ENCODE measurements at places on chromosomes 11 and 22.

- DNase-seq: no peak
Observed at GRCh38 chr11:80473562-80473961, 1032.7 kb upstream of the TENM4 start.

DNA sequence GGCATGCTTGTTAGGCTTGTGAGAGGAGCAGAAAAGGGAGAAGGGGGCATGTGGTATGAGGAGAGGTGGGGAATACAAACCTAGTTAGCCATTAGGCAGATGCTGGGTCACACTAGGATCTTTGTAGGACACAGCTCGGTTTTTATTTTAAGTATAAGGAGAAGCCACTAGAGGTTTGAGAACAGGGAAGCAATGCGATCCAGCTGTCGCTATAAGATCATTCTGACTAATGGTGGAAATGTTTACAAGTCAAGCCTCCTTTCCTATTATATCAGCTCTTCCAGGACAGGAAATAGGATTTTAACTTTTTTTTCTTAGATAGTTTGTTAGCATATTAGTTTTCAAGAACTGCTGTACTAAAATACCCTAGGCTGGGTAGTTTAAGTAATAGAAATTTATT is 609.9 kb downstream of the INSC start:
- no peak for DNase-seq

DNA sequence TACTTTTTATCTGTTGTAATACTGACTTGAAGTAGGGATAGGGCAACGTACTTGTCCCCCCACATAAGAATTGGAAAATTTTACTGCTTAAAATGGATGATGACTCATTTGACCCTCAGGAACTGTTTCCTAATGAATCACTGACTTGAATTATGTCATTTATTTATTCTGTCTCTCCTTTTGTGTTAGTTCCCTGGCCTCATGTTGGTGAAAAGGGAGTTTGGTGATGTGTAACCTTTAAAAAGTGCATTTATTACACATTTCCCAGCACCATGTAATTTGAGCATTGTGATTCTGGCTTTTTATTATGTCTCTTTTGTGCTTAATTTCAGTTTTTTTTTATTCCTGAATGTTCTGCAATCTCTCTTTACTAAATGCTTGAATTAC is 20.3 kb upstream of the PGM2L1 start:
- no peak for DNase-seq

GRCh38 chr11:77154381-77155081 is 26.5 kb downstream of the MYO7A start:
- no peak for DNase-seq

- no peak for DNase-seq
Observed at GRCh38 chr11:2308713-2309112, 6.9 kb downstream of the TSPAN32 start.

DNA sequence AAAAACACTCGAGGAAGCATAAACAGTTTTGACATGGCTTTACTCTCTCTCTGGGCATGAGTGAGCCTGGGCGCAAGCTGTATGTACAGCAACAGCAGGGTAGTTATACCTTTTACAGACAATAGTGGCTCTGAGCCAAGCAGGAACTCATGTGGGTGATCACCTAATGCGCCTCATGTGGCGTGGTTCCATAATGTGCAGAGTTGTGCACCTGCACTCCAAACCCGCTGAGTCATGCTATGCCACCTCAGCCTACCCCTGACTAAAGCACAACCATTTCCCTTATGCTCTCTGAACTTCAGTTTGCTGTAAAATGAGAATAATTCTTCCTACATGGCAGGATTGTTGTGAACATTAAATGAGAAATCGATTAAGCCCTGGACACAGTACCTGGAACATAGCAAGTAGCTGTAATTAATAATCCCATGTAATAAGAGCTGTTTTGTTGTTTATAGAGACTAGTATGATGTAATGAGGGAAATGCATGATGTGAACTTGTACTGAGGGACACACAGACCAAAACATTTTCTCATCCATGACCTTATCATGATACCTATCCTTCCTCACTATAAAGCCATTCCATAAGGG is 71.6 kb downstream of the CCDC34 start:
- no peak for DNase-seq

DNA sequence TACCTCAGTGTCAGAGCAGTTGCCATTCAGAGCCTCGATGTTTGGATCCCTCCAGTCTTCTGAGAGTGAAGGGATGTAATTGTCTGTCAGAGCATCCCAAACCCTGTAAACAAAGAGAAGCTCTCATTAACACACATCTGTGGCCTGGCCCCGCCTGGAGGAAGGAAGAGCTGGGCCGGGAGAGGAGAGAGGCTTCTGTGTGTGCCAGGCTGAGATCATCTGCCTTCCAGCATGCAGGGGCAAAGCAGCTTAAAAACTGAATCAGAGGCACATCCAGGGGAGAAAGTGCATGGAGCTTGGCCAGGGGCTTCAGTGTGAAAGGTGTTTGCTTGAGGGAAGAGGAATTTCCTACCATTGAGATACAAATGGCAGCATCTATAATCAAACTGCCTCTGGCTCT is 14.5 kb downstream of the FEZ1 start:
- DNase-seq: no peak

- no peak for DNase-seq
Observed at GRCh38 chr11:9821008-9821752, 157.3 kb downstream of the SWAP70 start.

- DNase-seq: no peak
Observed at GRCh38 chr11:115660030-115660805, 156.0 kb upstream of the CADM1 start.

DNA sequence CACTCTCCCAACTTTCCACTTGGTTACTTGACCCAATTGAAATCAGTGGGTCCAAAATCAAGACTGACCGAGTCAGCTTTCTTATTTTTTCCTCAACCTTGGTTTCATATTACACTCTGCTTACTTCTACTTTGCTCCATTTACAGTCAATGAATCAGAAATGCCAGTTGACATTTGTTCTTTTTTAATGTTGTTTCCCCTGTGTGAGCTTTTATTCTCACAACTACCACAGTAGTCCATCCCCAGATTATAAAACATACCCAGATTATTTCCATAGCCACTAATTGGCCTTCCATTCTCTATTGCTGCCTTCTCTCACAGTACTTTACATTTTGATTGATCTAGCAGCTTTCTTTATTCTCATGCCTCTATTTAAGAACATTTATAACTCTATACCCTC is 50.0 kb downstream of the DNAJC24 start:
- no peak for DNase-seq

DNA sequence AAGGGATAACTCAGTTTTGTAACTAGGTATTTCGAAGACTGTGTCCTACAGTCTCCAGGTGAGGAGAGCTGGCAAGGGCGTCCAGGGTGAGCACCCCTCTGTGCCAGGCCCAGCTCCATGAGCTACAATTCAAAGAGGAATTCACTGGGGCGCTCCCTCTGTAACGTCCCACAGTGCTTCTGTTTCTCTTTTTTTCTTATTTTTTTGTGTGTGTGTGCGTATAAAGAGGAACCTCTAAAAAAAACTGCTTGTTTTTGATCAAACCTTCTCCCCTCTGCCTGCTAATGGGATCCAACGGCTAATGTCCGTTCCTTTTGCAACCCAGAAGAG is 17.1 kb downstream of the ASCC2 start:
- no peak for DNase-seq

DNA sequence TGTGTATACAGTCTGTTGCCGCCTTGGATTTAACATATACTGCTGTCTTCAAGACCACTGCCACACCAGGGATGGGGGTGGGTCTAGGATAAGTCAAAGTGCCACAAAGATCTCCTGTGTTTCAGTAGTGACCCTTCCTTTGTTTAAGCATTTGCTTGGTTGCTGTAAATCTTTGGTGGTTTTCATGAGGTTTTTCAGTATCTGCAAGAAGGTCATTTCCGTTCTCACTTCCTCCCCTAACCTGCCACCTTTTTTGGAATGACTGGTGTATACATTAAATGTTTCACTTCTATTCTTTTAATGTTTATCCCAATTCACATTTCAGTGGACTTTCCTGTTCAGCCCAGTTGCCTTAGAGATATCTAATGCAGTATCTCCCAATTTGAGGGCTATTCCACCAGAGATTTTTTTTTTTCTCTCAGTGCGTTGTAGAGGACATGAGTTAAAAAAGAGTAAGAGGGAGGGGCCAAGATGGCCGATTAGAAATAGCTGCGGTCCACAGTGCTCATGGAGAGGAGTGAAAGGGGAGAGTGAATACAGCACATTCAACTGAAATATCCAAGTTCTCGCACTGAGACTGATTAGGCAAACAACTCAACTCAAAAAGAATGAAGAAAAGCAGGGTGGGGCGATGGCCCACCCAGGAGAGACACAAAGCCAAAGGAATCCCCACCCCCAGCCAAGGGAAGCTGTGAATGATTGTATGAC is 43.2 kb downstream of the USP47 start:
- no peak for DNase-seq

DNA sequence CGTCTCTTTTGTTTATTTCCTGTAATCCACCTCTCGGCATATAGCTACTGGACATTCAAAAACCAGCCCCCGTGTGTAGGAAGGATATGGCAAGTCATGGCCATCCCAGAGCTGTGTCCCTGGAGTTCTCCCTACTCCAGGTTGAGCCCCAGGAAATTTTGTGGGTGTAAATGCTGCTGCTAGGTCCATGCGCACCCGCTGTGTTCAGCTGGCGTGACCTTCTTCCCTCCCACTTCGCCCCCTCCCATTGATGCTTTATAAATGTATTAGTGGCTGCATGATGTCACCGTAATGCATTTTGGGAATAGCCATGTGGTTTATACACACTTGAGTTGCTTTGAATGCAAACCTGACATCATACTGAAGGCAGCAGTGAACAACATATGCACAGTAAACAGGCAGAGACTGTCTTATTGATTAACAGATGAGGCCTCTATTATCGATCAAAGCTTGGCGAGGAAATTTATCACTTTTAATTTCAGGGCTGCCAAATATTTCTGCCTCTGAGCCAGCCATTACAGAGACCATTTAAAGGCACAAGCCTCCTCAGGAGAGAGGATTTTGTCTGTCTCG is 113.6 kb upstream of the NNMT start:
- DNase-seq: no peak

DNA sequence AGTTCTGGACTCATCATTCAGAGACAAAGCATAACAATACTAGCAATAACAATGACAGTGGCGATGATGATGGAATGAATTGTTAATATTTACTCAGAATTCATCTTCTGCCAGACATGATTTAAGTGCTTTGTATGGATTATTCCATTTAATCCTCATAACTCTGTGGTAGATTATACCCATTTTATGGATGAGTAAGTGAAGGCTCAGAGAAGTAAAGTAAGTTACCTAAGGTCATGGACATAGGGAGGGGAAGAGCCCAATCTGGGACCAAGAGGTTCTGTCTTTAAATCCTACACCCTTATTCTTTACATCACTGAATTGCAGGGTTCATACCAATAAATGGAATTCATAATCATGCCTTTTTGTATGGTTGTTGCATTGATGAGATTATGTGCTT is 72.7 kb downstream of the MYO18B start:
- no peak for DNase-seq

DNA sequence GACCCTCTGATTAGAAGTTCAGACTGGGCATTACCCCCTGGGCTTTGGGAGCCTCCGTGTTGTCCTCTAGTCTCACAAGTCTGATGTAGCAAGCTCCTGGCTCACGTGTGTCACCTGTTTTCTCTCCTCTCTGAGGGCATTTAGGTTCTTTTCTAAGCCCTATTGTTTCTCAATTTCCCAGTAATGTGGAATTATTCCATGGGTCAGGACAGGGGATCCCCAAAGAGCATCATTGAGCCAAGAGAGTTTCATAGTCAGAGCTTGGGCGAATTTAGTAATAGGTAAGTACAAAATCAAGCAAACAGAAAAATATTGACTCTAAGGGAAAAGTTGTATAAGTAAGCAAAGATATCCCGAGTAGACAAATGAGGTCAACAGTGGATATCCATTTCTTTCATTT is 57.3 kb downstream of the PPP6R2 start:
- DNase-seq: no peak

DNA sequence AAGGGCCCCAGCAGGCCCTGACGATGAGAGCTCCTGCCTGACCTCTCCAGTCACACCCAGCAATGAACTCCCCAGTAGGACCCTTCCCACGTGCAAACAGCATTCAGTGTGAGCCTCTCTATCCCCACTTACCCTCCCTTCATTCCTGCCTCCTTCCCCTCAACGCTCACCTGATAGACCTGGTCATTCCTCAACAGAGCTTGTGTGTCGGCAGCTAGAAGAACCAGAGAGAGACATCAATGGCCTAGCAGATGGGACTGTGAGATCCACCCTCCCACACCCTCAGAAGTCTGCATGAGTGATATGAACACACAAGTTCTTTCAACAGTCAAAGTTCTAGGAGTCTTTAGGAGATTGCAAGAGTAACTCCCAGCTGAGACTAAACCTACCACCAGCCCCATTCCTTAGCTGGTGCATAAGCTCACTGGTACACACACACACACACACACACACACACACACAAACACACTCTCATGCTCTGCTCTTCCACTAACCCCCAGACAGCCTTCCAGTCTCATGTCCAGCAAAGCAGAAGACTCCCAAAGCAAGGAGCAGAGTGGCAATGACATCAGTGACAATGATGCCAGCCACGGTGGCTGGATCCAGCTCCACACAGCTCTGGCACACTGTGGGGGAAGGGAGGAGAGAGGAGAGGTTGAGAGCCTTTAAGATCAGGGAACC is 3.1 kb downstream of the CD3D start:
- DNase-seq: no peak

GRCh38 chr11:92964471-92964870 is 5.0 kb upstream of the MTNR1B start:
- DNase-seq: no peak

DNA sequence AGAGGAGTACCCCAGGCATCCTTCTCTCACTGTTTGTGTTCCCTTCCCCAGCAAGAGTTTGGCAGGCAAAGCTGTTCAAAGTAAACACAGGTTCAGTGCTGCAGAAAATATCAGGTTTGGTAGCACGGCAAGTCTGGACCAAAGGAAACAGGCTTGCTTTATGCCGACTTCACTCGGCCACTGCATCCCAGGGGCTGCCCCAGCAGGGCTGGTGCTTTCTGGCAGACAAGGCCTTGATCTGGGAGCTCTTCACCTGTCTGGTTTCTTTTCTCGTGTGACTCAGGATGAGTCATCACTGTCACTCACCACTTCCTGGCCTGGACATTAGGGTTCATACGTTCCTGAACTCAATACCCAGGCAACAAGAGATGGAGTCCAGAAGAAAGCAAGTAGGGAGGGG is 52.6 kb upstream of the NAV2 start:
- DNase-seq: peak; percentile 52

- DNase-seq: no peak
Observed at GRCh38 chr11:17157761-17158160, 50.0 kb downstream of the PIK3C2A start.

GRCh38 chr11:75867778-75868374 is 52.9 kb downstream of the UVRAG start:
- no peak for DNase-seq

DNA sequence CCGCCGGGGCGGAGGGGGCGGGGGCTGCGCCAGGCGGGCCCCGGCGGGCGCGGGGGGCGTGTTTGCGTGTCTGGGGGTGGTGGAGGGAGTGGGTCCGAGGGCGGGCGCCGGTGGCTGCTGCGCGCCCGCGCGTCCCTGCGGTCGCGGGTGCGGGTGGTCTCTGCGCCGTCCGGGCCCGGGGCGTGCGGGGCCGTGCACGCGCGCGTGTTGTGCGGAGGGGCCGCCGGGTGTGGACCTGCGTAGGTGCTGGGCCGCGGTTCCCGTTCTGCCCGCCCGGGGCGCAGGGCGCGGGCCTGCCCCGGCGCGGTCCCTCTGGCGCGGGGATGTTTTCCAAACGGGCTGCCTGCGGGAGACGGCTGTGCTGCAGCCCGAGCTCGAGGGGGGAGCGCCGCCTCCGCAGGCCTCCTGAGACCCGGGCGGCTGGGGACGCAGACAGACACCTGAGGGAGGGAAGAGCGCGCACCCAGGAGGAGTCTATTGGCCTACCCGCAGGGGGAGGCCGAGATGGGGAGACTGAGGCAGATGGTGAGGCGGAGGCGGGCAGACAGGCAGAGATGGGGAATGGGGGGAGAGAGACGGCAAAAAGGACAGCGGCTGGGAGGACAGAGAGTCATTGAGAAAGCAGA is 442 bp downstream of the PELI3 start:
- DNase-seq: peak; percentile 87
